C1 segment of cervical spinal cord (tissue), 14 donors: ENCODE measurements at places on chromosomes 16 and 17.

DNA sequence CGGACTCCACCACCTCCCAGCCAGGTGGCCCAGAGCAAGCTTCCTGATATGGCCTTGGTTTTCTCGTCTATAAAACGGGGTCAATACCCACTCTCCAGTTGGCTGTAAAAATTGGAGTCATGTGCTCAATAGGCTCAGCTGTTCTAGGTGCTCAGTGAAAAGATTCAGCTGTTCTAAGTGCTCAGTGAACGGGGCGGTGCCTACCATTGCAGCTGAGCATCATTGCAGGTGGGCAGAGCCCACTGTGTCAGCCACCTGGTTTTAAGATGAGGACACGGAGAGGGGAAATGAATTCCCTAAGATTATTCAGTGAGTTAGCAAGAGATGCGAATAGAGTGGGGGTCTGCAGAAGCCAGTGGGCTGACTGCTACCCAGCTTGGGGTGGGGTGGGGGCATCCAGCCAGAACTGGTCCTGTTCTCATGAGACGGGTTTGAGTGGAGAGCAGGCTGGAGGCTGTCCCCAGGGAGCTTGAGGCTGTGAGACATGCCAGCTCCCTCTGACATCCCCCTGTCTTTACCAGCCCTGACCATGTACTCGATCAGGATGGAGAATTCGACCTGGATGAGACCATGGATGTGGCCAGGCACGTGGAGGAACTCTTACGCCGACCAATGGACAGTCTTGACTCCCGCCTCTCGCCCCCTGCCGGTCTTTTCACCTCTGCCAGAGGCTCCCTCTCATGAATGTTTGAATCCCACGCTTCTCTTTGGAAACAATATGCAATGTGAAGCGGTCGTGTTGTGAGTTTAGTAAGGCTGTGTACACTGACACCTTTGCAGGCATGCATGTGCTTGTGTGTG is 21.9 kb downstream of the STAT5A start:
- DNase-seq = no peak

- no peak for DNase-seq
Measured at GRCh38 chr17:76535788-76536510, 1.6 kb downstream of the CYGB start.

DNA sequence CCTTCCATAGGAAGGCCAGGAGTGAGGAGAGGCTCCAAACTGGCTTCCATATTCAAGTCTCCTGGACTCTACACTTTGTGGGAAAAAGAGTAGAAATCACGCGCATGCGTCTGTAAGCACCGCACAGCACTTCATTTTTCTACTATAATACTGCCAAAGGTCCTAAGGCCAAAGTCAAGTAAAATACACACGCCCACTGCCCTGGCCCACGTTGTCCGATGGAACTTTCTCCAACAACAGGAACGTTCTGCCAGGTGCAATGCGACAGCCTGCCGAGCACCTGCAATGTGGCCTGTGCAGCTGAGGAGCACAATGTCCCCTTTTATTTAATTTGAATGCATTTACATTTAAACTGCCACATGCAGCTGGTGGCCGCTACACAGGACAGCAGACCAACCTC is 23.5 kb downstream of the DNASE1 start:
- DNase-seq = no peak

DNA sequence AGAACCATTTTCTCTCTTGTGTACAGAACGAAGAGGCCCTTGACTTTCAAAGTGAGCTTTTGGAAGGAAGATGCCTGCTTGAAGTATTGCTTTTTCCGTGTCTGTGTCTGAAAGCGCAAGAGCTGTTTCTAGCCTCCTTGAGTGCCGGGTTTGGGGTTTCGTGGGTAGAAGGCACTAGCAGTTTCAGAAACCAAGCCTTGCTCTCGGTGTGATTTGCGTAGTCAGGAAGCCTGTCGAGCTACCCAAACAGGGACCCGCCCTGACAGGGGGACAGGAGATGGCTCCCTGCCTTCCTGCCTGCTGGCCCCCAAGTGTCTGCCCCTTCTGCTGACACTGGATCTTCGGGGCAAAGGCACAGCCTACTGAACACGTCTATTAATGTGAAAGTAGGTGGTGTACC is 322.0 kb downstream of the MAF start:
- DNase-seq = no peak

- DNase-seq = peak; percentile 34
Measured at GRCh38 chr17:29566473-29567303, at the start of gene ABHD15. TSS of gene ABHD15 (minus strand) at chr17:29567037. CDS start at chr17:29566966, 71 bp downstream.

DNA sequence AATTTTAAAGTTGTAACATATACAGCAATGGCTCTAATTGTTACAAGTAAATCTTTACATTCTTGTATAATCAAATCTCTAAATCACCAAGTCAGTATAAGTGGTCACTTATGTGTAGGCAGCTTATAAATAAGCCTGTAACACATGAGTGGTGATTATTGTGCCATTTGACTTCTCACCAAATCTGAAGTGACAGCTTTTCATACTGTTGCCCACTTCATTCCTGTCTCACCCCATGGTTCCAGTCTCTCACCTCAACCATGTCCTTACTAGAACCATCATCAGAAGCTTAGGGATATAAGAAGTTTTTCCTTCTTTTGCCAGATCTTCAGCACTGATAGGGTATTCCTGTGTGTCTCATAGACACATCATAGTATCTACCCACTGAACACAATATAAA is 23.5 kb downstream of the TNRC6A start:
- DNase-seq = no peak
